HS-27A (cell line): ENCODE measurements at places on chromosomes 12 and 14.

- peak; percentile 82 for DNase-seq
These were observed 166.7 kb upstream of the HIF1A start for GRCh38 chr14:61528591-61529021.

DNA sequence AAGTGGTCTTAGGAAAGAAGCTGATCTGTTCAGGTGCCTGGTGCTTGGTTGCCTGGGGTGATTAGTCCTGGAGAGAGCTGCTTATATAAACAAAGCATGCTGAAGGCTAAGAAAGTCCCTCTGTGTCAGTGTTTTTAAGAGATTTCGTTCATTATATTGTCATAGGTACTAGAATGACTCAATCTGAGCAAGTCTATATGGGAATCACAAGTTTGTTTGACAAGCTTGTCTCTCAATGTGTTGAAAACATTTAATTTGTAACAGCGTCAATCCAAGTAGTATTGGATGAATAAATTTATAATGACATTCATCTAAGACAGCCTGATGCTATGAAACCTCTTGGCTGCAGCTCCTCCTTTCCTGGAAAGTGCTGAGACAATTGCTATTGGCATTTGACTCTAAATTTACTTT, 256.3 kb downstream of the TMTC2 start:
- no peak for DNase-seq

DNA sequence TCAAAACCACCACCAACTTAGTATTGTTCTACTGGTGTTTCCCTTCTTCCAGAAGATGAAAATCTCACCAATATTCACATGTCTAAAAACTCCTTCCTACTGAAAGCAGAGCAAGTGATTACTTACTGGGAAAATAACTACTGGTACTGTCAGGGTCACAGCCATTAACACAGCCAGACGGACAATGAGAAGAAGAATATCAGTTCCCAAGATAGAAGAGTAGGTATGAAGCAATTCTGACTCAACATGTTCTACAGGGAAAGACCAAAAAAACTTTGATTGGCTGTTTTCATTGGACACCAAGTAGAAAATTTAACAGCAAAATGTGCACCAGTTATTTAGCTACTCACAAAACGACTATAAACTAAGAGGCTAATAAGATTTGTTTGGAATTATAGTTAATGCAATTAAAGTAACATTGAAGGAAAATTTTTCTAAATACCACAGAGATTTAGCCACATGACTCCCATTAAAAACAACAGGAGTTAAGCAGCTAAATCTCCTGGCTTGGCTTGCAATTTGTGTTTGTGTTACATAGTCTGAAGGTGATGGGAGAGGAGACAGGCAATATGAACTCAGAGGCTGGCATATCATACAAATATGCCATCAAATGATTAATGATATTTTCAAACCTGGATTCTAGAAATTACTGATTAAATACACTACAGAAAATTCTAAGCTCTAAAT, 9.5 kb downstream of the SLC38A2 start:
- DNase-seq, result no peak

GRCh38 chr12:70176290-70176689, 66.9 kb upstream of the CNOT2 start:
- DNase-seq, result no peak

GRCh38 chr12:45831590-45831989, 102.1 kb downstream of the ARID2 start:
- DNase-seq, result no peak

- no peak for DNase-seq
These were observed 23.5 kb upstream of the NOVA1 start for GRCh38 chr14:26621364-26621763.

GRCh38 chr12:106309671-106310505, 7.4 kb downstream of the TCP11L2 start:
- DNase-seq, result no peak
